Activated CD4-positive, alpha-beta memory T cell treated with anti-CD3 and anti-CD28 coated beads for 36 hours (primary cell): ENCODE measurements at places on chromosomes 6 and 20.

DNA sequence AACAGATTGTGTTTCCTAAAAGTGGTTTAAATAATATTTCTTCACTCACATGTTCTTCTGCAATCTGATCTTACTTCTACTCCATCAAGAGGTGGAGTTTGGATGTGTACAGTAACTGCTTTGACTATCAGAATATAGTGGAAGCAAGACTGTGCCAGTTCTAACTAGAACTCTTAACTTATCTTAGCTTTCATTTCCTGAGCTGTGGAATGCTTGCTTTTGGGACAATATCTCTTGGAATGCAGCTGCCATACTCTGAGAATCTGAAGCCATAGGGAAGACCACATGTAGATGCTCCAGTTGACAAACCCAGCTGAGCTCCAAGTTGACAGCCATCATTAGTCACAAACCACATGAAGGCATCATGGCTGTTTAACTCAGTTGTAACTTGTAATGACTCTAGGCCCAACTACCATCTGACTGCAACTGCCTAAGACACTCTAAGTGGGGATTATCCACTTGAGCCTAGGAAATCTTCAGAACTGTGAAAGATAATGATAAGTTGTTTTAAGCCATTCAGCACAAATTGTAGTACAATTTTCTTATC, 40.8 kb upstream of the MAN1A1 start:
- no peak overlapping the region for H3K4me3 ChIP-seq
- peaks cover 3% of the 10 kb centered on the region for H3K36me3 ChIP-seq
- no peaks in the 10 kb centered on the region for H3K4me1 ChIP-seq
- no peak overlapping the region for H3K27ac ChIP-seq
- H3K27me3 ChIP-seq = no peaks in the 10 kb centered on the region

DNA sequence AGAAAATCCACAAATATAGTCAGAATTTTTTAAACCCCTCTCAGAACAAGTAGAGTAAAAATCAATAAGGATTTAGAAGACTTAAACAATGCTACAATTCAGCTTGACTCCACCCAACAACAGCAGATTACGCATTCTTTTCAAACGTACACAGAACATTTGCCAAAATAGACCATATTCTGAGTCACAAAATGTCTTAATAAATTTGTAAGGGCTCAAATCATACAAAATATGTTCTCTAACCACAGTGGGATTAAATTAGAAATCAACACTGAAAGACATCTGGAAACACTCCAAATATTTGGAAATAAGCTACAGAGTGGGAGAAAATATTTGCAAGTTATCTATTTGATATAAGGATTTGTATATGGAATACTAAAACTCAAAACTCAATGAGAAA, 164.2 kb upstream of the AKAP12 start:
- H3K4me3 ChIP-seq = no peak overlapping the region
- H3K27ac ChIP-seq = no peak overlapping the region
- H3K4me1 ChIP-seq = no peaks in the 10 kb centered on the region
- no peaks in the 10 kb centered on the region for H3K27me3 ChIP-seq

- H3K36me3 ChIP-seq = no peaks in the 10 kb centered on the region
- no peak for DNase-seq
- no peaks in the 10 kb centered on the region for H3K4me1 ChIP-seq
- peaks cover under 1% of the 10 kb centered on the region for H3K27me3 ChIP-seq
- H3K27ac ChIP-seq = no peak overlapping the region
Observed at GRCh38 chr20:3738111-3739053, 5.9 kb downstream of the HSPA12B start.

GRCh38 chr20:57654363-57654997, 34.3 kb upstream of the ZBP1 start:
- no peak overlapping the region for H3K4me3 ChIP-seq
- DNase-seq = peak; percentile 66
- H3K36me3 ChIP-seq = peaks cover 1% of the 10 kb centered on the region

DNA sequence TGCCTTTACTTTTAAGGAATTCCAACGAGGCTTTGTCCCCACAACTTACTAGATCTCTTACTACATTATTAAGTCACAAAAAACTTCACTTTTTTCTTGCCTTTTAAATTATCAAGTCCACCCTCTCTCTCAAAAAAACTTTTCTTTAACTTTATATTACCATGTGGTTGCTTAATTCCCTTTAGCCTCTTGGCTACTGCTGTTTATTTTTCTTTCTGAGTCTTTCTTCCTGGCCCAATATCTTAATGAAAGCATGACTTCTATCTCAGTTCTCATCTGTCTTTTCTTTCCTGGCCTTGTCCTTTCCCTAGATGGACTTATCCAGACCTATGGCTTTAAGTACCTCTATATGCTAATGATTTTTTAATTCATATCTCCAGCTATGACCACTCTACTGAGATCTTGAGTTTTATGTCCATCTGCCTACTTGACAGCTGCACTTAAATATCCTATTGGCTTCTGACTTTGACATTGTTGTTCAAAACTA, 710.5 kb downstream of the RFPL4B start:
- H3K36me3 ChIP-seq = no peaks in the 10 kb centered on the region
- H3K4me1 ChIP-seq = no peaks in the 10 kb centered on the region
- H3K27ac ChIP-seq = no peak overlapping the region
- no peaks in the 10 kb centered on the region for H3K27me3 ChIP-seq
- no peak overlapping the region for H3K4me3 ChIP-seq
- no peak for DNase-seq

DNA sequence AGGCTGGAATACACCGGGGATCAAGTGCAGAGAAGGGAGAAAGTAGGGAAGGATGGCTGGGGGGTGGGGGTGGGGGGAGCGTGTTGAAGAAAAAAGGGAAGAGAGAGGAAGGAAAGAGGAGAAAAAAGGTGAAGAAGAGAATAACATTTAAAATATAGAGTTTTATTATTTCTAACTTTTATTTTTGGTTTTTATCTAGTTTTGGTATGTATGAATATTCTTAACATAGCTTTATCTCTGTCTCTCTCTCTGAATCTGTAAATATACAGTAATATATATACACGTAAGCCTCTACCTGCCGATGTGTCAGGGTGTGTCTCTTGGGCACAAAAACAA, 30.0 kb downstream of the HLA-F start:
- peak overlapping the region; percentile 81 for H3K27ac ChIP-seq
- peaks cover 18% of the 10 kb centered on the region for H3K4me1 ChIP-seq
- H3K36me3 ChIP-seq = no peaks in the 10 kb centered on the region
- no peak for DNase-seq
- H3K4me3 ChIP-seq = peak overlapping the region; percentile 90

- peak overlapping the region; percentile 67 for H3K27ac ChIP-seq
- H3K4me1 ChIP-seq = peaks cover 85% of the 10 kb centered on the region
- H3K36me3 ChIP-seq = peaks cover 22% of the 10 kb centered on the region
- DNase-seq = peak; percentile 66
- peak overlapping the region; percentile 1 for H3K4me3 ChIP-seq
Observed at GRCh38 chr6:15327271-15327670, 81.4 kb downstream of the JARID2 start.

- no peaks in the 10 kb centered on the region for H3K36me3 ChIP-seq
- no peak overlapping the region for H3K27ac ChIP-seq
- no peak overlapping the region for H3K4me3 ChIP-seq
- no peak for DNase-seq
Observed at GRCh38 chr20:23046431-23046830, 3.0 kb downstream of the THBD start.

- H3K36me3 ChIP-seq = no peaks in the 10 kb centered on the region
- H3K27ac ChIP-seq = no peak overlapping the region
- DNase-seq = no peak
- no peaks in the 10 kb centered on the region for H3K4me1 ChIP-seq
Observed at GRCh38 chr6:115932481-115932880, 128.2 kb downstream of the FRK start.

DNA sequence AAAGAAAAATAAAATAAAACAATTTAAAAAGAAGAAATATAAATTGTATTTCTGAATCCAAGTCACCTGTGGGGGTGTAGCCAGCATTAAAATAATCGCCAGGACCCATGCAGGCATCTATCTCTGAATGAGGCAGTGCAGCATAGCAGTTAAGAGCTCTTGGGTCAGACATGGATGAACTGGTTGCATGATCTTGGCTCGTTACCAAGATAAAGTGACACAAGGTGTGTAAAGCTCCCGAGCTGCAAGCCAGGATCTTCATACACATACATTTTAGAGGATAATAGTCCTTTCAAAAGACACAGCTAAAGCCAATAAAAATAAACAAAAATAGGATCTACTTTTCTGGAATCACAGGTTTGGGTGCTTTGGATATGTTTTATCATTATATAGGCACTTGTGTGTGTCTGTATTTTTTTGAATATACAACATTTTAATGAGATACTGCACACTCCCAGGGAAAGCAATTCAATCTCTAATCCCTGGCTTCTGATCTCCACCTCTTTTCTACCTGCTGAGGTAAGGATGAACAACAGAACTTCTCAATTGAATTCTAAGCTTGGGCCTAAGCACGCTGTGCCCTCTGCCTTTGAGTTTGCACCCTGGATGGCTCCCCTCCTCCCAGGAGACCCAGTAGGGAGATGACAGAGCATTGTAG, 8.9 kb downstream of the TRIM10 start:
- H3K27me3 ChIP-seq = peaks cover 24% of the 10 kb centered on the region
- H3K36me3 ChIP-seq = no peaks in the 10 kb centered on the region
- no peak overlapping the region for H3K27ac ChIP-seq
- H3K4me3 ChIP-seq = no peak overlapping the region
- peaks cover 4% of the 10 kb centered on the region for H3K4me1 ChIP-seq

- no peaks in the 10 kb centered on the region for H3K4me1 ChIP-seq
- peaks cover 3% of the 10 kb centered on the region for H3K36me3 ChIP-seq
- DNase-seq = no peak
- no peak overlapping the region for H3K27ac ChIP-seq
- H3K4me3 ChIP-seq = no peak overlapping the region
- H3K27me3 ChIP-seq = no peaks in the 10 kb centered on the region
Observed at GRCh38 chr6:147071776-147072175, 132.4 kb upstream of the STXBP5 start.

- peak overlapping the region; percentile 50 for H3K4me3 ChIP-seq
- H3K4me1 ChIP-seq = peaks cover 39% of the 10 kb centered on the region
- no peaks in the 10 kb centered on the region for H3K27me3 ChIP-seq
- H3K36me3 ChIP-seq = peaks cover 4% of the 10 kb centered on the region
- peak; percentile 74 for DNase-seq
Observed at GRCh38 chr6:108942556-108943492, 94.6 kb downstream of the ARMC2 start.

DNA sequence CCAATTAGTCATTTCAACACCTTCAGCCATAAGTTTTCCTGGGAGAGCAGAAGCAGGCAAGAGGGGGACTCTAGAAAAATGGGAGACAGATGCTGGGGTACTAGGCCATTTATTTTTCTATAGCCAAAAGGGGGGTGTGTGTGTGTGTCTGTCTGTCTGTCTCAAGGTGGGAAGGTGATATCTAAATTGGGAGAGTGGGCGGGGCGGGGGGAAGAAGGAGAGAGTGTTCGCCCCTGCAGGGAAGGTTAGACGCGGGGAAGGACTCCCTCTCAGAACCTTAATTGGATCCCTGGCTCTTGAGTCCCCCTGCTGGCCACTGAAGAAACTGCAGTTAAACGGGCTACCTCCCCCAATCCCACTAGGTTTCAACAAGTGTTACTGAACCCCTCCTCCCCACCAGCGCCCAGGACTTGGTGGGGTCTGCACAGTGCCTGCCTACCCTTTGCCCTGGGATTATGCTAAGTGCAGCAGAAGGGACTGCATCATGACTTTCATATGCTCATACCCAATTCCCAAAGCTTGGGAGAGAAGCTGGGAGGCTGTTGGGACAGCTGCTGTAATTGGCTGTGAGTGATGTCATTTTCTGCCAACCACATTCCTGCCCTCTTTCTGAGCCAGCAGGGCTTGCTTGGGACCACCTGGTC, 45.8 kb downstream of the FOXP4 start:
- no peaks in the 10 kb centered on the region for H3K27me3 ChIP-seq
- peaks cover 8% of the 10 kb centered on the region for H3K36me3 ChIP-seq
- no peaks in the 10 kb centered on the region for H3K4me1 ChIP-seq
- no peak overlapping the region for H3K27ac ChIP-seq

- peaks cover 23% of the 10 kb centered on the region for H3K36me3 ChIP-seq
- no peak for DNase-seq
- H3K27ac ChIP-seq = no peak overlapping the region
- no peak overlapping the region for H3K4me3 ChIP-seq
- peaks cover 24% of the 10 kb centered on the region for H3K4me1 ChIP-seq
- H3K27me3 ChIP-seq = peaks cover 83% of the 10 kb centered on the region
Observed at GRCh38 chr6:100466410-100467128, 1.8 kb upstream of the SIM1 start.

DNA sequence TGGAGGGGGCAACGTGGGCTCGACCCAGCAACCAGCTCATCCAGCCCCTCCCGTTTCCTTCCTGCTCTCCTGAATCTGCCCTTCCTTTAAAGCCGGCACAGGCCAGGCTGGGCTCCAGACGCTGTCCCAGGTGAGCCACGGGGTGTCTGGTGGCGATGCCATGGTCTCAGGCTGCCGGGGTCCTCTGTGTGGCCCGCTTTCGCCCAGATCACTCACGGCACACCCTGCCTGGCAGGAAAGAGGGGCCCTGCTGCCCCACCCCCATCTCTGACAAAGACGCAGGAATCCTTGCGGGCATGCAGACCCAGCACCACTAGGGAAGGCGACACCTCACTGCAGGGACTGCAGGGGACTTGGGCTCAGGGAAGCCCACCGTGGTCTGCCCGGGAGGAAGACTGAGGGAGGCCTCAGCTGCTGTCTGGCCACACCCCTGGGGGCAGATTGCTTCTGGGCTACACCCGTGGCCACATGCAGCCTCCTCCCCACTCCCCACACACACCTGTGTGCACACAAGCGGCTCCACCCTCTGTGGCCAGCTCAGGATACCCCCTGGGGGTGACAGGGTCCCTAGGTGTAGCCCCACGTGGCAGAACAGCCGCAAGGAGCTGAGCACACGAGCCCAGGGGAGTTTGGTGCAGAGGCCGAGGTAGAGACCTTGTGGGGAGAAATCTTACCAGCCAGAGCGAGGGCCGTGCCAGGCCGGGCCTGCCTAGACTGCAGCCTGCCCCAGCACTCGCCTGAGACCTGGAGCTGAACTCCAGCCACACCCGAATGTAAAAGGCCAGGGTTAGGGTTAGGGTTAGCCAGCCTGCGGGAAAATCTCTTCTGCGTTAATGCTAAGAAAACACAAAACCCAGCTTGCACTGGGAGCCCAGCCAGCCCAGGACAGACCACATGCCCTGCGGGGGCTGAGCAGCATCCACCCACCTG, 104.6 kb downstream of the DLL1 start:
- peaks cover 5% of the 10 kb centered on the region for H3K27me3 ChIP-seq
- no peak overlapping the region for H3K27ac ChIP-seq
- no peak overlapping the region for H3K4me3 ChIP-seq
- no peaks in the 10 kb centered on the region for H3K4me1 ChIP-seq

- H3K27ac ChIP-seq = peak overlapping the region; percentile 98
- peaks cover 18% of the 10 kb centered on the region for H3K36me3 ChIP-seq
- no peaks in the 10 kb centered on the region for H3K27me3 ChIP-seq
Observed at GRCh38 chr6:153003366-153003690, 819 bp upstream of the MTRF1L start.

DNA sequence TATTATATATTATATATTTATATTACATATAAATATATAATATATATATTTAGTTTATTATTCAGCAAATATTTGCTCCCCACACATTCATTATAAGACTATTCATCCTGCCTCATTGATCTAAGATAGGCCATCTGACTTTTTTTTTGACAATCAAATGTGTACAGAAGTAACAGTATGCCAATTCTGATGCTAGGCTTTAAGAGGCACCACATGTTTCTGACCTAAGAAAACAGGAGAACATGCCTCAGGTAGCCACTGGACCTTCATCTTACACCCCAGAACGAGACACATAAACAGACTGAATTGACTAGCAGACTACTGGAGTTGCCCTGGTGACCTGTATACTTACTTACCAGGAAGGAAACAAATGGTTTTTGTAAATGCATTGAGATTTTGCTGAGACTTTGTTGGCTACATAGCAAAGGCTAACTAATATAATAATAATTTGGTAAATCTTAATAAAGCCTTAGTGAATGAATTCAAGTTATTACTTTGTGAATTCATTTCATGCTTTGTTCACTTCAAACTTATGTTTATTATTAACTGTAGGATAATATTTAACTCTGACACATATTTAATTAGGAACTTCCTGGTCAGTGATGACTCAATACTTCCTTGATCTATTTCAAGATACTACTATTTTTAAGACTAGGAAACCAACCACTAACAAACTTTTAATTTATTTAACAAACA, 13.4 kb upstream of the MYO6 start:
- H3K36me3 ChIP-seq = no peaks in the 10 kb centered on the region
- no peaks in the 10 kb centered on the region for H3K4me1 ChIP-seq
